ENCODE measurements at places on chromosomes 1 and 21.
A peak's percentile ranks its signal among the peaks of the same experiment; 100 is the strongest.

GRCh38 chr1:208209896-208210589, 34.1 kb downstream of the PLXNA2 start:
- H3K27ac ChIP-seq, result no peak overlapping the region
- H3K36me3 ChIP-seq, result peaks cover 2% of the 10 kb centered on the region
- DNase-seq, result no peak
- H3K4me3 ChIP-seq, result no peak overlapping the region

DNA sequence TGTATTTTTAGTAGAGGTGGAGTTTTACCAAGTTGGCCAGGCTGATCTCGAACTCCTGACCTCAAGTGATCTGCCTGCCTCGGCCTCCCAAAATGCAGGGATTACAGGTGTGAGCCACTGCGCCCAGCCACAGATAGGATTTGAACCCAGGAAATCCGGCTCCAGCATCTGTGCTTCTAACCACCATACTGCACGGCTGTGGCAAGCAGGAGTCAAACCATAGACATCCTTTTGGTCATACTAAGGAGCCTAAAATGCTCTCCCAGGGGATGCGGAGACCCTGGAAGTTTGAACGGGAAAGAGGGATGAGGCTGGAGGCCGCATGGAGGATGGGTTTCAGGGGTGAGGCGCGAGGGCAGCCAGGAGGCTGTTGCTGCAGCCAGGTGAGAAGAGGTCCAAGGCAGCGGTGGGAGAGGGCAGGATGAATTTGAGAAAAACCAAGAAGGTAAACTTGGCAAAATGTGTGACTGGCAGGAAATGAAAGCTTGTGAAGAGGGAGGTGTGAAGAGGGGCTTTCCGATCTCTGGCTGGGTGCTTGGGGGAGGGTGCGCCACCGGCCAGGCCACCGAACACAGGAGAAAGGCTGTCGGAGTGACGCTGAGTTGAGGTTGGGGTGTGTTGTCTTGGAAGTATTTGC, 24.0 kb upstream of the CDK18 start:
- H3K27ac ChIP-seq, result no peak overlapping the region
- peaks cover 12% of the 10 kb centered on the region for H3K4me1 ChIP-seq
- H3K4me3 ChIP-seq, result no peak overlapping the region

GRCh38 chr21:41369105-41369919, 7.5 kb downstream of the MX2 start:
- peak overlapping the region; percentile 68 for H3K27ac ChIP-seq
- H3K27me3 ChIP-seq, result no peaks in the 10 kb centered on the region
- peaks cover 56% of the 10 kb centered on the region for H3K4me1 ChIP-seq
- no peaks in the 10 kb centered on the region for H3K36me3 ChIP-seq
- DNase-seq, result peak; percentile 40

- DNase-seq, result no peak
- H3K4me1 ChIP-seq, result no peaks in the 10 kb centered on the region
- no peaks in the 10 kb centered on the region for H3K27me3 ChIP-seq
- H3K36me3 ChIP-seq, result peaks cover 6% of the 10 kb centered on the region
Measured at GRCh38 chr1:100394285-100394684, 42.0 kb downstream of the CDC14A start.

DNA sequence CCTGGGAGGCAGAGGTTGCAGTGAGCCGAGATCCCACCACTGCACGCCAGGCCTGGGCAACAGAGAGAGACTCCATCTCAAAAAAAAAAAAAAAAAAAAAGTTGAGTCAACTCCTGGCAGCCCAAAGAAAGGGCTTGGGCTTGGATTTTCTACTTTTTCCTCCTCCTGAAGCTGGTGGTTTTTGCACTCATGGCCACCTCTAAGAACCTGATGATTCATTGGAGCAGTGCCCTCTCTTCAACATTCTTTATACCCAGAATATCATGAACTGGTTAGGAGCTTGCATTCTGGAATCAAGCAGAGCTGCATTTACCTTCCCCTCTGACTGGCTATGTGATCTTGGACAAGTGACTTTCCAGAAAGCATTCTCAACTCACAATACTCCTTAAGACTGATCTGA, 3.5 kb upstream of the ACTA1 start:
- H3K27ac ChIP-seq, result no peak overlapping the region
- no peak for DNase-seq
- H3K4me3 ChIP-seq, result no peak overlapping the region

GRCh38 chr1:37633040-37633937, 1.4 kb downstream of the RSPO1 start:
- peaks cover 24% of the 10 kb centered on the region for H3K27me3 ChIP-seq
- no peak for DNase-seq
- no peak overlapping the region for H3K27ac ChIP-seq
- no peaks in the 10 kb centered on the region for H3K4me1 ChIP-seq
- H3K36me3 ChIP-seq, result no peaks in the 10 kb centered on the region

- H3K27me3 ChIP-seq, result no peaks in the 10 kb centered on the region
- DNase-seq, result no peak
- H3K27ac ChIP-seq, result peak overlapping the region; percentile 96
- H3K36me3 ChIP-seq, result no peaks in the 10 kb centered on the region
- H3K4me3 ChIP-seq, result peak overlapping the region; percentile 81
Measured at GRCh38 chr1:167221126-167221737, 546 bp downstream of the POU2F1 start.

- H3K27me3 ChIP-seq, result no peaks in the 10 kb centered on the region
- H3K4me1 ChIP-seq, result no peaks in the 10 kb centered on the region
- H3K4me3 ChIP-seq, result no peak overlapping the region
- no peak for DNase-seq
- no peak overlapping the region for H3K27ac ChIP-seq
- no peaks in the 10 kb centered on the region for H3K36me3 ChIP-seq
Measured at GRCh38 chr21:35615325-35615724, 445.0 kb downstream of the SETD4 start.

GRCh38 chr21:33762803-33763581, 120.7 kb downstream of the ITSN1 start:
- H3K27ac ChIP-seq, result no peak overlapping the region
- no peak overlapping the region for H3K4me3 ChIP-seq
- peaks cover 13% of the 10 kb centered on the region for H3K4me1 ChIP-seq
- no peak for DNase-seq

DNA sequence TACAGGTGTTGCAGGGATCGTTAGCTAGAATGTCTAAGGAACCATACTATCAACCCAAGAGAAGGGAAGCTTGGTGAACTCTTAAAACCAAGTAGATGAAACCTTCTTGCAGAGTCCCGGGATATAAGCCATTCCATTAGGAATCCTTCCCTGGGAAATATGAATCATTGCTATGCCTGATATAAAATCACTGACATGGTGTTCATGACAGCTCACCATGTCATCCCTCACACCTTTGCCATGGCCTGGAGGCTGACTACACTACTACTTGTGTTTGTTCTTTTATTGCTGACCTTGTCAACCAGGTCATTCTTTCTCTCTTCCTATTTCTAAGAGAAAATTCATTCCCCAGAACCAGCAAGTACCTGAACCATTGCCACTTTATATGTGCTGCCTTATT, 12.1 kb downstream of the ST6GALNAC3 start:
- H3K36me3 ChIP-seq, result no peaks in the 10 kb centered on the region
- H3K4me3 ChIP-seq, result no peak overlapping the region
- DNase-seq, result no peak
- no peaks in the 10 kb centered on the region for H3K4me1 ChIP-seq

DNA sequence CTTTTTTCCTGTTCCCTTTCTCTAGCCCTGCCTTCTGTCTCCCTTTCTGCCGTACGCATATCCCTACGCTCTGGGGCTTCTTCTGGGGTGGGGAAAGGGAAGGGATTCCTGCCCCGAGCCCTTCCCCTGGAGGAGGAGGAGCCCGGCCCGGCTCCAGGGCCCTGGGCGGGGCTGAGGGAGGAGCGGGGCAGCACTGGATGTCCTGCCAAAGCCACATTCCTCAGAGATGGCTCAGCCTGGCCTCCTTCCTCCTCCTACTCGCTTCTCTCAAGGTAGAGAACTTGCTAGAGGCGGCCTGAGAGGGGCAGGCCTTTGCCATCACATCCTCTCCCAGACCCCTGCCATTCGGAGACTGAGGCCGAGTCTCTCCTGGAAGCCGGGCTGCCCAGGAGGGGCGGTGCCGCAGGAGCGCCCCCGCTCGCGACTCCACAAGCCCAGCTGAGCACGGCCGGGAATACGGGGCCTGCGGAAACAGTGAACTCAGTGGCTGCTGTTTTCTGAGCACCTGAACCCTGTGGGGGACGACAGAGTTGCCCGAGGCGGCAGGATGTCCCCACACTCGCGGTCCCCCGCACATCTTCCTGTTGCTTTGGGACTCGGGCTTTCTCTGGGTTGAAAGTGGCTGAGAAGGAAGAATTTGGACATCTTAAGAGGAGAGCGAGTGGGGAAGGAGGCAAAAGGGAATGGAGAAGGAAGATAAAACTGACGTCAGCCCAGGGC, 12.2 kb downstream of the ADAMTSL4 start:
- H3K27me3 ChIP-seq, result no peaks in the 10 kb centered on the region
- H3K4me3 ChIP-seq, result peak overlapping the region; percentile 73

DNA sequence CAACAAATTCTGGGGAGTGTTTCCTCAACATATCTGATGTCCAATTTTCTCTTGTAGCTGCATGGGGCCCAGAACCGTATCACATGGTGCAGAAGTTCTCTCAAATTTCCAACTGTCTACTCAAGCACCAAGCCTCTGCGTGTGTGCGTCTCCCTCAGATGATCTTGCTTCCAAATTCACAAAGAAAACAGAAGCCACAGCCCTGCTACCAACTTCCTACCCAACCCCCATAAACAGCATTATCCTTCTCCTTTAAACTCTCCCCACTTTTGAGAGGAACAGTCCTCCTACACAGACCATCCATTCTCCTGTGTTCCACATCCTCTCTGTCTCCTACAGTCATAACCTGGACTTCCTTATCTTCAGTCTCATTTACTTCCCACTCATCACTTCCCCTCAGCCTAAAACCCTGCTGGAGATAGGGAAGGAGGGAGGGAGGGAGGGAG, 354.1 kb downstream of the SMYD3 start:
- no peaks in the 10 kb centered on the region for H3K36me3 ChIP-seq
- no peak overlapping the region for H3K27ac ChIP-seq
- no peak for DNase-seq
- H3K4me1 ChIP-seq, result no peaks in the 10 kb centered on the region
- no peaks in the 10 kb centered on the region for H3K27me3 ChIP-seq

DNA sequence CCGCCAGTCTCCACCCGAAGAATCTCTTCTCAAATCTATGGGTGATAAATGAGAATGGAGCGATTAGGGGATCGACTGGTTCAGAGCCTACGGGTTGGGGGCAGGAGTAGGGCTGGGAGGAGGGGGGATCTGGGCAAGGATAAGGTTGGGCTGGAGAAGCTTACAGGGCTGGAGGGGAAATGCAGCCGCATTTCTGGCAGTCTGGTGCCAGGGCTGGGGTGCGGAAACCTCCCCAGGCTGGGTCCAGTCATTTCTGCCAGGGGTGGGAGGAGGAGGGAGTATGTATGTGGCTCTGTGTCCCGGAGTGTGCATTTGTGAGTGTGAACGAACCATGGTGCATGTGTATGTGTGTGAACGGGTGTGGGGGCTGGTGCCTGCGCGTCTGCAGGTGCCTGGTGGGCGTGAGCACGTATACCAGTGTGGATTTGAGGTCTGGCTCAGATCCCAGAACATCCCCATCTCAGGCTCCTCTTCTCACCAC, 10.2 kb downstream of the C1orf216 start:
- peak overlapping the region; percentile 67 for H3K4me3 ChIP-seq
- H3K27me3 ChIP-seq, result peaks cover 36% of the 10 kb centered on the region
- no peak overlapping the region for H3K27ac ChIP-seq
- no peak for DNase-seq
- H3K36me3 ChIP-seq, result no peaks in the 10 kb centered on the region
- H3K4me1 ChIP-seq, result peaks cover 7% of the 10 kb centered on the region

- peak overlapping the region; percentile 75 for H3K27ac ChIP-seq
- peak overlapping the region; percentile 95 for H3K4me3 ChIP-seq
- H3K36me3 ChIP-seq, result peaks cover 12% of the 10 kb centered on the region
- DNase-seq, result no peak
Measured at GRCh38 chr1:43975249-43975961, 645 bp downstream of the ATP6V0B start.

GRCh38 chr1:42004860-42005259, 86.1 kb upstream of the HIVEP3 start:
- no peak overlapping the region for H3K27ac ChIP-seq
- no peaks in the 10 kb centered on the region for H3K4me1 ChIP-seq
- H3K27me3 ChIP-seq, result no peaks in the 10 kb centered on the region
- no peak overlapping the region for H3K4me3 ChIP-seq
- H3K36me3 ChIP-seq, result no peaks in the 10 kb centered on the region

DNA sequence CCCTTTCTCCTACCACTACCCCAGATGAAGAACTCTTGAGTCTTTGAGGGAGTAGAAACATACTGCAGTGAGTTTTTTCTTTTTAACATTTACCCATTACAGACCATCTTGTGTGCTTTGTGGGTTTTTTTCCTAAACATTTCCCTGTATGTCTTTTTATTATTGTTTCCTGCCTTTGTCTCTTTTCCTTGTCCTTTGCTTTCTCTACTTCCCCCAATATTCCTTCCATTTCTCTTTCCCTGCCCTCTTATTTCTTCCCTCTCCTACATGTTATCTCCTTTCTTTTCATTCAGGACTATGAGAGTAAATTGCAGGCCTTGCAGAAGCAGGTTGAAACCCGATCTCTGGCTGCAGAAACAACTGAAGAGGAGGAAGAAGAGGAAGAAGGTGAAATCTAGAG, 79.1 kb upstream of the PGD start:
- H3K4me3 ChIP-seq, result no peak overlapping the region
- H3K27ac ChIP-seq, result no peak overlapping the region
- no peak for DNase-seq
- H3K36me3 ChIP-seq, result peaks cover 32% of the 10 kb centered on the region

- DNase-seq, result no peak
- peaks cover 2% of the 10 kb centered on the region for H3K4me1 ChIP-seq
- no peak overlapping the region for H3K27ac ChIP-seq
- H3K36me3 ChIP-seq, result no peaks in the 10 kb centered on the region
Measured at GRCh38 chr1:185699874-185700273, 34.3 kb upstream of the HMCN1 start.

GRCh38 chr1:224458996-224459395, 24.4 kb upstream of the WDR26 start:
- H3K36me3 ChIP-seq, result no peaks in the 10 kb centered on the region
- no peak overlapping the region for H3K4me3 ChIP-seq
- no peak overlapping the region for H3K27ac ChIP-seq
- no peak for DNase-seq
- H3K4me1 ChIP-seq, result peaks cover 20% of the 10 kb centered on the region

GRCh38 chr1:48923116-48923515, 146.4 kb upstream of the BEND5 start:
- H3K36me3 ChIP-seq, result no peaks in the 10 kb centered on the region
- no peak overlapping the region for H3K4me3 ChIP-seq
- no peak for DNase-seq
- H3K27me3 ChIP-seq, result no peaks in the 10 kb centered on the region
- H3K27ac ChIP-seq, result no peak overlapping the region

- no peaks in the 10 kb centered on the region for H3K27me3 ChIP-seq
- H3K4me3 ChIP-seq, result no peak overlapping the region
- H3K36me3 ChIP-seq, result peaks cover 8% of the 10 kb centered on the region
- no peak for DNase-seq
Measured at GRCh38 chr1:93137604-93138292, 42.5 kb downstream of the TMED5 start.

Measured in HepG2 (cell line).